ENCODE measurements at places on chromosomes 13 and 19. TPM values are rescaled to one million over a fixed set of nuclear protein-coding genes. Genes with fewer than 3 reads are reported as not detected.

GRCh38 chr13:70732611-70733010 is 624.4 kb upstream of the KLHL1 start:
- DNase-seq = no peak
- no peaks in the 10 kb centered on the region for H3K4me1 ChIP-seq
- H3K27me3 ChIP-seq = peaks cover 53% of the 10 kb centered on the region
- no peaks in the 10 kb centered on the region for H3K36me3 ChIP-seq
- H3K4me3 ChIP-seq = no peak overlapping the region

GRCh38 chr13:107202371-107203023 is 634.6 kb upstream of the ARGLU1 start:
- peak; percentile 79 for DNase-seq
- H3K4me3 ChIP-seq = no peak overlapping the region
- peaks cover 15% of the 10 kb centered on the region for H3K4me1 ChIP-seq
- H3K27me3 ChIP-seq = peaks cover 13% of the 10 kb centered on the region
- peak overlapping the region; percentile 42 for H3K27ac ChIP-seq

ITPKC gene
- 33.2 TPM for total RNA-seq

SSC5D gene
- total RNA-seq = 0.33 TPM

GRCh38 chr13:105595471-105595870 is 940.0 kb downstream of the EFNB2 start:
- H3K36me3 ChIP-seq = no peaks in the 10 kb centered on the region
- no peak overlapping the region for H3K4me3 ChIP-seq
- H3K27me3 ChIP-seq = no peaks in the 10 kb centered on the region
- DNase-seq = no peak
- H3K27ac ChIP-seq = no peak overlapping the region

DNA sequence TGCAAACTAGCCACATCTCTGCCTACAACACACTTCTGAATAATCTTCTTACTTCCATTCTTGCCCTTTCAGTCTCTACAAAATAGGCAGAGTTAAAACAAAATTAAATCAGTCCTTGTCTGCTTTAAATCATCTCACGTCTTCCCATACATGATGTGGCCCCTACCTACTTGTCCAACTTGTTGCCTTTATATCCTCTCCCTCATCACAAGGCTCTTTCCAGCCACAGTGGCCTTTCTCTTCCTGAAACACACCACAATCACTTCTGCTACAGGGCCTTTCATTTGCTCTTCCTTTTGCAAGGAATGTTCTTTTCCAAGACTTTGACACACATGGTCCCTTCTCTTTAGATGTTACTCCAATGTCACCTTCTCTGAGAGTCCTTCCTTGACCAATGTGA is 1.7 kb downstream of the RBM26 start:
- H3K4me1 ChIP-seq = peaks cover 37% of the 10 kb centered on the region
- no peaks in the 10 kb centered on the region for H3K27me3 ChIP-seq
- no peak overlapping the region for H3K27ac ChIP-seq
- H3K4me3 ChIP-seq = no peak overlapping the region

GRCh38 chr19:29634423-29635130 is 28.5 kb downstream of the POP4 start:
- no peaks in the 10 kb centered on the region for H3K36me3 ChIP-seq
- no peak overlapping the region for H3K27ac ChIP-seq
- H3K4me1 ChIP-seq = no peaks in the 10 kb centered on the region
- DNase-seq = no peak
- H3K4me3 ChIP-seq = no peak overlapping the region

- no peaks in the 10 kb centered on the region for H3K4me1 ChIP-seq
- peak; percentile 67 for DNase-seq
- H3K36me3 ChIP-seq = peaks cover 66% of the 10 kb centered on the region
- no peak overlapping the region for H3K27ac ChIP-seq
- peak overlapping the region; percentile 57 for H3K4me3 ChIP-seq
- no peaks in the 10 kb centered on the region for H3K27me3 ChIP-seq
Measured at GRCh38 chr19:17234911-17235299, 8.9 kb downstream of the OCEL1 start.

PRTN3 gene
- not detected for total RNA-seq

SBSN gene
- 0.61 TPM for total RNA-seq

All from MCF 10A (cell line).